ENCODE measurements at places on chromosomes 7 and 10.

DNA sequence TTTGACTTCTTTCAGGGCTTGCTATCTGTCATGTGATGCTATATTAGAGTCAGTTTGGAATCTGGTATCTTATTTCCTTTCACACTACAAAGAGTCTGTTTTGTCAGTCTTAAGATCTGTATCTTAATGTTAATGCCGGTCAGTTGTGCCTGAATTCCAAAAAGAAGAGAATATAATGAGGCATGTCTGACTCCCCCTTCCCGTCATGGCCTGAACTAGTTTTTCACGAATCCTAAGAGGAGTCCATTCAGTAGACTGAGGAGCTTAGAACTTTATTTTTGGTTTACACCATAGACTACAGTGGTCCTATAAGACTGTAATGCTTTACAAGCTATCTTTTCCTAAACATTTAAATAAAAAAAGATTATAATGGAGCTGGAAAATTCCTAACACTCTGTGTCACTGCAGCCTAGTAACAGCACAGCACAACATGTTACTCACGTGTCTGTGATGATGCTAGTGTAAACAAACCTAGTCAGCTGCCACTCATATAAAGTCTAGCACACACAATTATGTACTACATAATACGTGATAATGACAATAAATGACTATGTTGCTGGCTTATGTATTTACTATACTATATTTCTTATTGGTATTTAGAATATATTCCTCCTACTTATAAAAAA is 50.6 kb downstream of the VPS41 start:
- DNase-seq: peak; percentile 51

GRCh38 chr7:36775676-36776075 is 51.4 kb upstream of the AOAH start:
- no peak for DNase-seq

- peak; percentile 8 for DNase-seq
Observed at GRCh38 chr10:116385311-116385710, 42.3 kb upstream of the PNLIPRP3 start.

- peak; percentile 53 for DNase-seq
Observed at GRCh38 chr7:80428161-80429054, 83.5 kb downstream of the GNAT3 start.

- no peak for DNase-seq
Observed at GRCh38 chr7:29140873-29141468, 5.4 kb downstream of the CPVL start.

DNA sequence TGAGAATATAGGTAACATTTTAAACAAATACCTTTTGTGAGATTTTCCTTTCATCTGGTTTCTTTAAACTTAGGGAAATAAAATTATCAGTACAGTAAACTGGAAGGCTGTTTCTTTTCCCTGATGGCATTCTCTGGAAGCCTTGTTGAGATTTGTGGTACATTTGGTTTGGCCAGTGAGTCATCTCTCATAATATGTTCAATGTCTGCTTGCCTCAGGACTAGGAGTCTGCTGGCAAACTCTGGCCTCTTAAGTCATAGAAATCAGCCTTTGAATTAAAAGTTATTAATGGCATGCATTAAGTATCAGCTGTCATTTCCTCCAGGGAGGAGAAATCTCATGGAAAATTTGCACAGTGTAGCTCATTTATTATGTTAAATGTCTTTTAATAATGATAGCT is 316.6 kb upstream of the KIAA1217 start:
- no peak for DNase-seq

DNA sequence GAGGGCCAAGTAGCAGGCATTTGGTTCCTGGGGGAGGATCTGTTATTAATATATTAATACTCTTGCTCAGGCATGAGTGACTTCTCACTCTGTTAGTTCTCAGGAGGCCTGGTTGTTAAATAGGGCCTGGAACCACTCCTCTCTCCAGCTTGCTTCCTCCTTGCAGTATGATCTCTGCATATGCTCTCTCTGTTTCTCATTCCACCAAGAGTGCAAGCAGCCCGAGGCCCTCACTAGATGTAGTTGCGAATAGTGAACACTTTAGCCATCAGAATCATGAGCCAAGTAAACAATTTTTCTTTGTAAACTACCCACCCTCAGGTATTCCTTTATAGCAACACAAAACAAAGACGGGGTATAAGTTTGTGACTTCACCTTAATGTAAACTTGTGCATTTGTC is 784.3 kb downstream of the DNAJB9 start:
- DNase-seq: no peak

DNA sequence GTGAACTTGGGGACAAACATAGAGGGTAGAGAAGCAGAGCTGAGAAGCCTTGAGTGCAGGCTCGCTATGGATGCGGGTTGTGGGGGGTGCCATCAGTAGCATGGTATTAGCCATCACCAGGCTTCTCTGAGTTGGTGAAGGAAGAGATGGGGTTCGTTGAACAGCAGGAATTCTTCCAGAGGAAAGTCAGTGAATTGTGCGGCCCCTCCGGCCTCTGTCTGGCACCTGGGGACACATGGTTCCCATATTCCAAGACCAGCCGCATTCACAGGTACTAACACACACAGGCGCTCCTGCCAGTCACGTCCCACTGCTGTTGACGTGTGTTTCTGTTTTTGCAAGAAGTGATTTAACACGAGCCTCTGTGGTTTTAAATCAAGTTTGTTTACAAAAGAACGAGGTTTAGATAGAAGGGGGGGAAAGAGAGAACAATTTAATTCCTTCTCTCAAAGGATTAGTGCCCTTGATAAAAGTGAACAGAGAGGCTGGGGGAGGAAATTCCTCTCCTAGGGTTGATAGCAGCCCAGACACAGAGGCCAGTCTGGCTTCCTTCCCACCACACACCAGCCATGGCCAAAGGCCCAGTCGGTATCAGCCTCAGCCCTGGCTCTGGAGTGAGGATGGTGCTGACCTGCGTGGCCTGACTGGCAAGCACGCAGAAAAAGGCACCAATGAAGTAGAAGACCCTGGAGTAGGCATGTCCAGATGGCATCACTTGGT is 252.6 kb upstream of the IGFBP3 start:
- DNase-seq: no peak

DNA sequence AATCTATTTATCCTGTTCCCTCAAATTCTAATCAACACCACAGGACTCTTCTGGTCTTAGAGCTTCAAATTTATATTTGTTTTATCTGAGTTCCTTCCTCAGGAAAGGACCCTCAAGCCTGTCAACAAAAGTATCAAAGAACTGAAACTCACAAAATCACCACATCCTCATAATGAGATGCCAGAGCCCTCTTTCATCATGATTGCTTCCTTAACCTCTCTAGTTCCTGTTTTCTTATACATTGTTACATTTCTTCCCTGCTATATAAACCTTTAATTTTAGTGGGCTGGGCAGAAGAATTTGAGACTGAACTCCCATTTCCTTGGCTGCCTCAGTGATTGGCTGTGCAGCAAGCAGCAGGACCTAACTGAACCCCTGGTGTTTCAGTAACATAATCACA is 189.7 kb downstream of the ZNF248 start:
- DNase-seq: no peak

GRCh38 chr7:135673360-135673706 is 11.0 kb downstream of the STMP1 start:
- no peak for DNase-seq

GRCh38 chr10:73840056-73840402 is 28.6 kb upstream of the NDST2 start:
- no peak for DNase-seq

- no peak for DNase-seq
Observed at GRCh38 chr7:85222522-85222921, 35.7 kb upstream of the SEMA3D start.

- no peak for DNase-seq
Observed at GRCh38 chr7:590731-591551, 71.3 kb upstream of the PDGFA start.

DNA sequence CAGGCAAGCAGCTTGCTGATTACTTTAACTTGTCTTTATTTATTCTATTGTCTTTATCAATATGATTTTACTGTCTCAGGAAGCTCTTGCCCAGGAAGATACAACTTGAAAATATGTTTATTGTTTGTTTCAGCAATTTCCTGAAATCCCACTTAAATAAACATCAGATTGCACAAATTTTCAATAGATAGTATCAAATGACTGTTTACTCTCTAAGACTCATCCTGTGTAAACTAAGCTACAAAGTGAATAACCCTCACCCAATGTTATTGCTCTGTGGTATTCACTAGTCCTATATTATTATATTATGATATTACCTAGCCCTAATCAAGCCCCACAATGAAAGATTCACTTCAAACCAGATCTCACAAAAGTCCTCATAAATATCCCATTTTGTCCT is 130.4 kb upstream of the HPS1 start:
- no peak for DNase-seq

GRCh38 chr7:85074016-85074415 is 112.8 kb downstream of the SEMA3D start:
- no peak for DNase-seq

GRCh38 chr10:36578306-36578705 is 547.1 kb upstream of the ANKRD30A start:
- peak; percentile 74 for DNase-seq

- DNase-seq: no peak
Observed at GRCh38 chr10:16449454-16449853, 12.6 kb downstream of the PTER start.

GRCh38 chr7:21526007-21526406 is 16.8 kb upstream of the DNAH11 start:
- DNase-seq: peak; percentile 7

DNA sequence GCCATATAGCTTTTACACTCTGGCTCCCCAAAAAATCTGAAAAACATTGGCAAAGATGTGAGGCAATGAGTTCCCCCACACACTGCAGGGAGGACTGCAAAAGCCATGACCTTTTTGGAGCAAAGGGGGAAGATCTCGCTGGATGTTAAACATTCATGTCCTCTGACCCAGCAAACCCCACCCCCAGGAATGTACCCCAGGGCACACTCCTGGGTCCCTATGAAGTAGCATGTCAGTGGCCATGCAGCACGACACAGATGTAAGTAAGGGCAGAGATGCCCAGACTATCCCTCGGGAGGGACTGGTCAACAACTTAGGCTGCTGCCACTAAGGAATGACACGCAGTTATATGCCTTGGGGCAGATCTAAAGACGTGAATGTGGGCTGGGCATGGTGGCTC is 100.6 kb downstream of the DLG5 start:
- DNase-seq: no peak

DNA sequence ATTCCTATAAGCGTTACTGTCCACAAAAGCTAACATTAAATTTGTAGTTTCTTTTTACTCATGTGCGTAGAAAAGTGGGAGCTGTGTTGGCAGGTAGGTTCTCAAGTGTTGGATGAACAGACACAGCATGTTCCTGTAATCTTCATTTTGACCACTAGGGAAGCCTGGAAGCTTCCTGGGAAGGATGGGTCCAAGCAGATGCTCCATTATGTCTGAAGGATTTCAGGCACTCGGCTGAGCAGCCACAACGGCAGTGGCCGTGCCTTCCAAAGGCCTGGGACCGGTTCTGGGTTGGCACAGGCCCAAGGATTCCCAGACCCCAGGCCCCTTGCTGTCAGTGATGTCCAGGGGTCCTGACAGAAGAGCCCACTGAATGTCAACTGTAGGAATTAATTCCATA is 386.3 kb downstream of the TNS3 start:
- DNase-seq: no peak

DNA sequence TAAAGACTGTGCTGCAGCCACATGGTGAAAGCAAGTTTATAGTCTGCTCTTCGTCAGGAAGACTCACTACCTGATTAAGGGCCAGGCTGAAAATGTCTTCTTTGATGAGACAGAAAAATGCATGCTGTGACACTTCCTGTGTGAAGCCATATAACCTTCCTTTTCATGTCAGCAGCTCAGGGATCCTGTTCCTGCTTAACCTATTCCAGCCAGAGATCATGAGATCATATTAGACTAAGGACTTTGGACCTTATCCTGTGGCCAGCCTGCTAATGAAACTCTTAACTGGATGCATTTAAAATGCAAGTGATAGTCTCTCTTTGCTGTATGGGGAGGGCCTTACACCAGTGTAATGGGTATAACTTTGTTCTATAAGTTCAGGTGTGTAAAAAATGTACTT is 165.2 kb downstream of the PTEN start:
- DNase-seq: peak; percentile 23

DNA sequence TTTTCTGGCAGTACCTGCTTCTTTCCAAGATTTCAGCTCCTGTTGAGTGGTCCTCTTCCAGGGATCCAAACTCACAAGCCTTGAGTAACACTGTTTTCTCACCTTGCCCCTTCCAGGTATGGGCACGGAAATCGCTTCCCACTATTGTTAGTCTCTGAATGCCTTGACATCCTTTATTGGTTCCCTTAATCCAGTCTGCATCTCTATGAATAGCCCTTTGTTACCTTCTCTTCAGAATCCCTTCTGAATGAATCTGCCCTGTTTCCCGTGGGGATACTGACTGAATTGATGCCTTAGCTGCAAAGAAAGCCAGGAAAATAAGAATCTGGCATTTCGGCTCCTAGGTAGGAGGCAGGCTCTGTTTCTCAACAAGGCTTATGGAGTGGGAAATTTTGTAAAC is 467.7 kb downstream of the PLXNA4 start:
- no peak for DNase-seq

Measured in RKO (cell line).